ENCODE measurements at places on chromosomes 5 and 9.

- DNase-seq = no peak
Measured at GRCh38 chr5:96958977-96959376, 23.1 kb downstream of the LNPEP start.

DNA sequence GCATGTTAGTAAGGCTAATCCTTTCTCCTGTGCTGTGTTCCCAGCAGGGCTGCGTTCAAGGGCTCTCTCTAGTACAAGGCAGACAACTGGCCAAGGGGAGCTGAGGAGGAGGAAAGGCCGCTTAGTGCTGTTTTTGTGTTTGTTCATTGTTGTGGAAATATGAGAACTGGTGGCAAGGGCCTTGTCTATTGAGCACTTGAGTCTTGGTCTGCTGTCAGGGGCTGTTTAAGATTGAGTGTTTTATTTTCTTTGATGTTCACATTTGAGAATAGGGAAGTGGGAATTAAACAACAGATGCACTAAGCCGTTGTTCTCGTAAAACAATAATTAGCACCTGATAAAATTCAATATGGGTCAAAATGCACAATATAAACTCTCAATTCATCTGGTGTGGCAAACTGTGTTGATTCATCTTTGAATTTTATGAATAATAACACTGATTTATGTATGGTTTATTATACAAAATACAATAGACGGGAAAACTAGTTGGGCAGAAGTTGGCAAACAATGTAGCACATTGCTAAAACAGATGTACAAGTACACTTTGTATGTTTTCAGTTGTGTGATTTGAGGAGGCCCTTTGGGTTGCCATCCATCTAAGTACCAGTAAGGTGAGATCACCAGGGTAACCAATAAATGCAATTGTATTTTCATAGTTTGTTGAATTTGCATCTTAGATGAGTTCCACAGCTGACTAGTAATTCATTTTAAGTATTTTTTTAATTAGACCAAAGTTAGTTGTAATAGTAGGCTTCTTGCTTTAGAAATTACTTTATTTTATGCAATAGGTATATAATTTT lies 97.6 kb upstream of the GRHPR start:
- no peak for DNase-seq

DNA sequence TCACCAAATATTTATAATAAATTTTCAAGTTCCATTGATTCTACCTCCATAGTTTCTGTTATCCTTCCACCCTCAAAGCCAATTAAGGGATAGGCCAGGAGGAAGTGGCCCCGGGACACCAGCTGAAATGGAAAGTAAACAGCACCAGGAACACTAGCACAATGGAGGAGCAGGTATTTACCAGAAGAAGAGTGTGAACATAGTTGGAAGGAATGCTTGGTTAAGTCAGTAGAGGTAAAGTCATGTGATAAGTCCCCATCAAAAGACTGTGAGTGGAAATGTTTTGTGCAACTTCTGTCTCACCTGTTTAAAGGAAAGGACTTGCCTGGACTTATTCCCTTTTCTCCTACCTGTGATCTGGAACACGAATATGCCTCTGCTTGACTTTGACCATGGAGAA lies 146.7 kb upstream of the RAI14 start:
- DNase-seq = no peak

DNA sequence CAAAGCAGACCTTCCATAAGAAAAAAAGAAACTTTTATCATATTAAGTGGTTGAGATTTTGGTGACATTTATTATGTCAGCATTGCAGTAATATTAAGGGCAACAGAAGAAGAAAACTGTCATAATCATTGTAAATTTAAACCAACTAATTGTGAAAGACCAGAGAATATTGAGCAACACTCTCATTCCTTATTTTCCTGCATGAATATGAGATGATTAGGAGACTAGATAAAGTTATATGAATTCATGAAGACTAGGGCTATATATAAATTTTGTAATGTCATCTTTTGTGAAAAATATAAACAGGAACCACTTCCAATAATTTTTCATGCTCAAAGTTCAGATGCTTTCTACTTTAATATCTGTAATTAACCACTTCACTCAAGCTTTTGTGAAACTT lies 974.5 kb upstream of the CDH10 start:
- DNase-seq = no peak

- DNase-seq = no peak
Measured at GRCh38 chr9:134327671-134328231, 1.5 kb downstream of the RXRA start.

- no peak for DNase-seq
Measured at GRCh38 chr9:2765250-2765880, 48.1 kb downstream of the KCNV2 start.

DNA sequence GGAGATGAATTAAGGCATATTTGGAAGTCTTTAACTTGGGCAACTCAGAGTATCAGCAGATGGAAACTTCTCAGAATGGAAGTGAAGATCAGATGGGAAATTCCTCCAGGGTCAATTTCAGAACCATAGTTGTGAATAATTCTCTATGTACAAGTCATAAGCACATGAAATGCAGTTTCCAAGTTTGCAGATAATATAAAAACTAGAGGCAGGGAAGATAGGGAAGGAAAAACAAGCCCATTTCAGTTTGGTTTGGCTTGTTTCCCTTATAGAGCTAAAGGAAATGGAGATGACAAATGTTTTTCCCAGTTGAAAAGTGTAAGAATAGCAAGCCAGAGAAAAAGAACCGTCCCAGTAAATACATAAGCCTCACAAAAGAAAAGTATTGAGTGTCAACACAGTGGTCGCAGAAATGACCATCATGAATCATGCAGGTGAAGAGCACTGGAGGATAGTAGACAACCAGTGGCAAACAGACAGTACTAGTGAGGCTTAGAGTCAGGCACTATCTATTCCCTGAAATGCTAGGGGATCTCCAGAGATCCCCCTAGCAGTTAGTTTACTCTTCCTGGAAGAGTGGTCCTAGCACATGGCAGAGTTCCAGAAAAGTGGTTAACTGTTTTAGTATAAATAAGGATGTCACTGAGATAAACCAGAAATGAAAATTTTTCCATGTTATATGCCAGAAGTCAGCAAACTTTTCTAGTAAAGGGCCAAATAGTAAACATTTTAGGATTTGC lies 245.9 kb downstream of the SAXO1 start:
- no peak for DNase-seq

- no peak for DNase-seq
Measured at GRCh38 chr9:90767523-90768100, 34.0 kb upstream of the SYK start.

GRCh38 chr5:167949435-167949834 lies 342.0 kb upstream of the WWC1 start:
- DNase-seq = no peak

GRCh38 chr9:129866394-129867135 lies 31.3 kb downstream of the USP20 start:
- DNase-seq = no peak

- DNase-seq = no peak
Measured at GRCh38 chr9:136437839-136438547, 1.7 kb downstream of the INPP5E start.

DNA sequence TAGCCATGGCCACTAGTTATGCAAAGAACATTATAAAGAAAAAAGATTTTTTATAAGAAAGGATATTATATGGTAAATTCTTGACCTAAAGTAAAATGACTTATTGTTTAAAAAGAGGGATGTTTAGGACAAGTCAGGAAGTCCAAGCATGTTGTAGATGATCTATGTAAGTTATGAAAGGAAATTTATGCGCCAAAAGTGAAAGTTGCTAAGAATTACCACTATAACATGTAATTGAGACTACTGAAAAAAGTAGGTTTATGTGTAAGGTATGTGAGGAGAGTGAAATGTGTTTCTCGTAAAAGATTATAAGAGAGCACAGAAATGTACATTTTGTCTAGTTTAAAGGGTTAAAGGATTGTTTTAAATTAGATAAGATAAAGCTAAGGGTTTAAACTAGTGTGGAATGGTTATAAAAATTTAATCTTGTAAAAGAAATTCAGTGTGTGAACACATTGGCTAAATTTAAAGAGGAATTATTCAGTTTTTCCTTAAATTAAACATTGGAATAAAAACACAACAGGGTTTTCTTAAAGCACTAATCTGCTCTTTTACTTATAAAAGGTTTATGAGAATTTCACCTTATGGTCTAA lies 1100.4 kb upstream of the EDIL3 start:
- no peak for DNase-seq

- no peak for DNase-seq
Measured at GRCh38 chr9:129211686-129212085, 33.6 kb upstream of the IER5L start.

DNA sequence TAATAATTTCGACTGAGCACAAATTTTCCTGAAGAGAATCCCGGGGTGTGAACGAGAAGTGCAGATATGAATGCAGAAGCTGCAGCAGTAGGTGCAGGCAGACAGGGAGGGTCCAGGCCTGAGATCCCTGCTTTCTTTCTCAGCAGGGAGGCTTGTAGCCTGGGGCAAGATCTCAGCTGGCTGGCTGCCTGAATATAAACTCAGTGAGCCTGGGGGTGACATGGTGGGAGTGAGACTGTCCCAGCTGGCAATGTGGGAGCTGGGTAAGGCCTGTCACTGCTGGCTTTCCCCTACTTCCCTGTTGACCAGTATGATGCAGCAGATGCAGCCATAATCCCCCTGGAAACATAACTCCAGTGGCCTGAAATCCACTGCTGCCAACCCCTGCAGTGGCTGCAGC lies 325.2 kb downstream of the CETN3 start:
- DNase-seq = no peak

GRCh38 chr9:121201738-121202533 lies at the start of gene RAB14:
Gene RAB14 (minus strand): TSS chr9:121201869. CDS start chr9:121193412, 8,457 bp downstream.
- DNase-seq = peak; percentile 100

DNA sequence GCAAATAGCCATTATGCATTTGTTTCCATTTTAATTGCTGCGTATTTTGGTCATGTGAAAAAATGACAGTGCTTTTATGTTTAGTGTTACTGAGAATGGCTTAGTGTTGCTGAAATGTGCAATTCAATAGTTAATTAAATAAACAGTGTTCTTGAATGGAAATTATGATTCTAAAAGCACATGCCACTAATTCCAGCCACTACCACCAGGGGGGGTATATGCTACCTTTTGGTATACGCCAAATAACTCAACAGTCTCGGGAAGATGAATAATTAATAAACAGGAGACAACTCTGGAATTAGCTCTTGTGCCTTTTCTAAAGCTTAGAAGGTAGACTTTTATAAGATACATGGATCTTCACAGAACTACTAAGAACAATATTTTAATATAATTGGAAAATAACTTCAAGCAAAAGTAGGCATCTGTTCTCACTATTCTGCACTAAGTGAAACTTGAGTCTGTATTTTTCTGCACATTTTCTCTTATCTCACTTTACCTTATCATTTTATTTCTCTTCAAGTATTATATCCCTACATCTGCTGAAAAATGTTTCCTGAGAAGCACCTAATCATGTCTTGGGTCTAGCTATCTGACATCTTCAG lies 83.5 kb upstream of the MINAR2 start:
- DNase-seq = peak; percentile 14

- DNase-seq = no peak
Measured at GRCh38 chr5:148801682-148802276, 24.6 kb upstream of the ADRB2 start.

- DNase-seq = no peak
Measured at GRCh38 chr9:87113874-87114273, 166.6 kb upstream of the GAS1 start.

DNA sequence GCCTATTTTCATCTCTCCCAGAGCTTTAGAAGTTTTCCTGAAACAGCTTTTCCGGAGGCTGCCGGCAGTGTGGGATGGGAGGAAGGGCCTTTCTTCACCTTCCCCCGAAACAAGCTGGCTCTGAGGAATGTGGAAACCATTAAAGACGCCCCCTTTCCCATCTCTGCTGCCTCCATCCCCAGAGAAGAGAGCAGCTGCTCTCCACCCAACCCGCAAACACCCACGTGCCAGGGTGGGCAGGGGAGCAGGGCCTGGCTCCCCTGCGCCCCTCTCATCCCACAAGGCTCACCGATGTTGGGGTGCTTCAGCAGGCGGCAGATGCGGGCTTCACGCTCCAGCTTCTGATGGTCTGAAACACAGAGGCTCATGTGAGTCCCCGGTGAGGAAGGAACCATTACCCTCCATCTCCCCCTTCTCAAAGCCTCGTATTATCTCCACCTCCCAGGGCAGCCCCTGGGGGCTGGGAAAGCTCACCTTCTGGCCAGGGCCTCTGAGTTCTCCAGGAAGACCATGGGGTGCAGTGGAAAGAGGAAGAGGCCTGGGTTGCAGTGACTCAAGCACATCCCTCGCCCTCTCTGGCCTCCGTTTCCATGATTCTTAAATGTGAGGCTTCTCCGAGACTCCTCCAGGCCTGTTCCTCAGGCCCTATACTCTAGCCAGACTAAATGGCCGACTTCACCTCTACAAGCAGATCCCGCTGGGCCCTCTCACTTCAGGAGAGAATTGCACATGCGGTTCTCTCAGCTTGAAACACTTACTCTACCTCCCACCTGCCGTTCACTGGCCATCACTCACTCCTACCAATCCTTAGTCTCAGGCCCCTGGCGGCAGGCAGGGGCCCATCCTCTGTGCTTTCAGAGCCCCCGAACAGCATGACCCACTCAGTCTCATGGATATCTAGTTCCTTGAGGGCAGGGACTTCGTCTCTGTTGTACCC lies 24.6 kb downstream of the CAMK2A start:
- DNase-seq = no peak

- DNase-seq = no peak
Measured at GRCh38 chr5:169404223-169404622, 103.3 kb upstream of the SLIT3 start.

GRCh38 chr9:93116072-93116961 lies 17.7 kb downstream of the NINJ1 start:
- DNase-seq = no peak

DNA sequence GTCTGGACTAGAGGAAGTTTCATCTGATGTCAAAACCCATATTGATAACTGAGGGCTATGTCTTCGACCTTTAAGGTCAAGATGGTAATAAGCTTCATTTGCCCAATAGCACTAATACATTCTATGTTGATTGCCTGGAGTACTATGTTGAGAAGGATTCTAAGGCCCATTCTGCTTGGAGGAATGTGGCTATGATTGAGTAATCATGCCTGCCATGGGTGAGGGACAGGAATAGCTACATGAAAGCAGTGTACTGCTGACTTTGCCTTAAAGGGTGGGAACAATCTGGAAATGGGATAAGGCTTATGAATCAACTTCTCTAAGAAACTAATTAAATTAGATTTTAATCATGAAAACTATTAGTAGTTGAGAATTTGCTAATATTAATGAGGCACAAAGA lies 13.6 kb downstream of the NNT start:
- no peak for DNase-seq

GRCh38 chr9:109560470-109561132 lies 62.5 kb upstream of the PTPN3 start:
- no peak for DNase-seq

DNA sequence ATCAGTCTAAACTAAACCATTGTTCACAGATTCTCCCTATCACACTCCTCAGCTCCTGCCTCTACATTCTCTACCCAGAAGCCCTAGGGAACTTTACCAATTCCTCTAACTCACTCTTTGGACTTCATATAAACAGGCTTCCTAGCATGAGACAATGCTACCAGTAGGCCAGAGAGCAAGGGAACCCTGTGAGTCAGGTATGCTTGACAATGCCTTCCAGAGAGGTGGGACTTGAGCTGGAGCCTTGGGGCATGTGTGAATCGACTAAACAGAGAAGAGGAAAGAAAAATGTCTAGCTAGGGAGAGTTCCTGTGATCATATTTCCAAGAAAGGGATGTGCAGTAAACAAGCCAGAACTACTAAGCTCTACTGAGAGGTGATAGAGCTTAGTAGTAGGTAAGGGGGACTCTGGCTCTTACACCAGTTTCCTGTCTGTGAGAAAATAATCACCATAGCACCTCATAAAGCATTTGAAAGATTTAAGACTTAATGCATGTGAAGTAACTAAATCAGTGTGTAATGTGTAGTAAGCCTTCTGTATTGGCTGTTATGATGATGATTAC lies 6.4 kb upstream of the RFK start:
- no peak for DNase-seq

GRCh38 chr9:101247297-101247696 lies 137.5 kb downstream of the BAAT start:
- DNase-seq = no peak

Measured in stimulated activated naive CD8-positive, alpha-beta T cell treated with anti-CD3 and anti-CD28 coated beads, Interleukin-15, amount 100 ng/mL, for 72 hours (primary cell).